ENCODE measurements at places on chromosomes 5 and 9.

DNA sequence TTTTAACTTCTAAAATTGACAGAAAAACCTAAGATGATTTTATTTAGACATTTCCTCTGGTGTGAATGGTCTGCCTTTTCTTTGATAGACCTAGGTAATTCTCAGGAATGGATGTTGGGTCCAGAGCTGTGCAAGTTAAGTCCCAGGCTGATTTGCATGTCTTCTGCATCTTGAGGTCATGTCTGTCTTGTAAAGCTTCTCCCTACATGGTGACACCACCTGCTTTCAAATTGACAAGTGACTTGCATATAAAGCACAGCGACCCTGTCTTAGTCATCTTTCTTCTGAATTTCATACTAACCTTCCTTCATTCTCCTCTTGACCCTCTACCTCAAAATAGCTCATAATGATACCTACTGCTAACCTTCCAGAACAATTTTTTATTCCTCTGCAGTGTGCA lies 29.2 kb downstream of the OSTF1 start:
- DNase-seq: no peak

DNA sequence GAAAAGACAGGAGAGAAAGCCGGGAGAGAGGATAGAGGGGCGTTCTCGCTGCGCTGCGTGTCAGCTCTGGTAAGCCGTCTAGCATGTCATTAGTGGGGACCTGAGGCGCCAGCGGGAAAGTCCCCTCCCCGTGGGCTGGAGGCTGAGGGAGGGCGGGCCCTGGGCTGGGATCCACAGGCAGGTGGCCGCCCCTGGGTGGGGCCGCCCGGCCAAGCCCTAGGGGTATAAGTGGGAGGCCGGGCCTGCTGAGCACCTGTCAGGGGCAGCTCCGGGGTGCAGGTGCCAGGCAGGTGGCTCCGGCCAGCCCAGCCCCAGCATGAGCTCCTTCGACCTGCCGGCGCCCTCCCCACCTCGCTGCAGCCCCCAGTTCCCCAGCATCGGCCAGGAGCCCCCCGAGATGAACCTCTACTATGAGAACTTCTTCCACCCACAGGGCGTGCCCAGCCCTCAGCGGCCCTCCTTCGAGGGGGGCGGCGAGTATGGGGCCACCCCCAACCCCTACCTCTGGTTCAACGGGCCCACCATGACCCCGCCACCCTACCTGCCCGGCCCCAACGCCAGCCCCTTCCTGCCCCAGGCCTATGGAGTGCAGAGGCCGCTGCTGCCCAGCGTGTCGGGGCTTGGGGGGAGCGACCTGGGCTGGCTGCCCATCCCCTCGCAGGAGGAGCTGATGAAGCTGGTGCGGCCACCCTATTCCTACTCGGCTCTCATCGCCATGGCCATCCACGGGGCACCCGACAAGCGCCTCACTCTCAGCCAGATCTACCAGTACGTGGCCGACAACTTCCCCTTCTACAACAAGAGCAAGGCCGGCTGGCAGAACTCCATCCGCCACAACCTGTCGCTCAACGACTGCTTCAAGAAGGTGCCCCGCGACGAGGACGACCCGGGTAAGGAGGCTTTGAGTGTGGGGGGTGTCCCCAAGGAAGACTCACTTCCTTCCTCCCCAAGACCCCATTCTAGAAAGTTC lies at the start of gene FOXI1:
Gene FOXI1, plus strand, starts transcription at position 256 of the 970 bp plus-strand sequence. Its CDS starts 61 bp downstream, at position 317.
- no peak for DNase-seq

GRCh38 chr9:128244091-128244836 lies 31.5 kb downstream of the GOLGA2 start:
- no peak for DNase-seq

GRCh38 chr5:119250946-119251901 lies 104.6 kb upstream of the TNFAIP8 start:
- peak; percentile 14 for DNase-seq

Data from mammary epithelial cell (primary cell).